ENCODE measurements at places on chromosomes 2 and 18.
A peak's percentile ranks its signal among the peaks of the same experiment; 100 is the strongest.

GRCh38 chr2:237264480-237265219 lies 149.3 kb downstream of the COL6A3 start:
- no peak for DNase-seq

DNA sequence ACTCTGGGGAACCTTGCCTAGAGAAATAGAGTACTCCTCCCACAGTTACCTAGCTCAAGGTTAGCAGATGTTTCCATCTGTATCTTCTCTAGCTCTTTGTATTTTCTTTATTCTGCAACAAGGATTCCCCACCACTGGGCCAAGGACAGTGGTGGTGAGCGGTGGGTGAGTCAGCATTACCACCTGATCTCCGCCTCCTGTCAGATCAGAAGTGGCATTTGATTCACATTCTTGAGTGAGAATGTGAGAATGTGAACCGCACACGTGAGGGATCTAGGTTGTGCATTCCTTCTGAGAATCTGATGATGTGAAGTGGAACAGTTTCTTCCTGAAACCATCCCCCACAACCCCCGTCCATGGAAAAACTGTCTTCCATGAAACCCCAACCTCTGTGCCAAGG lies 9.0 kb downstream of the EPB41L3 start:
- no peak for DNase-seq

DNA sequence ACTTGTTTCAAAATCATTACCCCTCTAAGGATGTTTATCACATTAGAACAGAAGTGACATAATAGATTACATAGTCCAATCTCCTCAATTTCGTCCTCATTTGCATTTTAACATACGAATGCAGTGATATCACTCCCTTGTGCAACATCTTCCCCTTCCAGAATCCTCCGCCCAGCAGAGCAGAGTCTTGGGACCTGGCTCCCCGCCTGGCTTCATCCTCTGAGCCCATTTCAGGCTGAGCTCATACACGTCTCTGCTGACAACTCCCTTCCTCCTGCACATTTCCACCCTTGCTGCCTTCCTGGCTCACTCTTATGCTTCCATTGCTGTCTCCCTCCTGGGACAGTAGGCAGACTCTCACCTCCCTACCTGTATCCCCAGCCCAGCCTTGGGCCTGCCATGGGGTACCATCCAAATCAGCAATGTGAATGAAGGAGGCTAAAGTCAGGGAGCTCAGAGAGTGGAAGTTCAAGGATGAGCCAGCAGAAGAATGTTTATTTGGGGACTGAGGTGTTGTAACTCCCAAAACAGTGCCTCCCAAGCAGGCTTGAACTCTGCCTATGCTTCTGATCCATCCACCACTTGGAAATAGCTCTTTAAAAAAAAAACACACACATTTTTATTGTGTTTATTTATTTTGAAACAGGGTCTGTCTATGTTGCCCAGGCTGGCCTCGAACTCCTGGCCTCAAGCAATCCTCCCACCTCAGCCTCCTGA lies 165.2 kb downstream of the TMEM200C start:
- DNase-seq = no peak

DNA sequence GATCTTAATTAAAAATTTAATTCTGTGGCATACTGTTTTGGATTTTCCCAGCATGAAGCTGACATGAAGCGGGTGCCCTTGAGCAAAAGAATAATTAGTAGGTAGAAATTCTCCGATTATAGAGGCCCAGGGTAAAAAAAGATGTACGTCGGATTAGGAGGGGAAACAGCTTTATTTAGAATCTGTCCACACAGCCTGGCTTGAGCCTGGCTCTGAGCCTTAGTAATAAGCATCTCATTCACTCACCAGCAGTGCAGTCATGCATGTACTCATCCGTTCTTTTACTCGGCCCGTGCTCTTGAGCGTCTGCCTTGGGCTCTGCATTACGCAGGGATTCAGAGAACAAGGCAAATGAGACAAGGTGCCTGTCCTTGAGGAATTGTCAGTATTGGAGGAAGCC lies 219.3 kb downstream of the AGAP1 start:
- DNase-seq = no peak

DNA sequence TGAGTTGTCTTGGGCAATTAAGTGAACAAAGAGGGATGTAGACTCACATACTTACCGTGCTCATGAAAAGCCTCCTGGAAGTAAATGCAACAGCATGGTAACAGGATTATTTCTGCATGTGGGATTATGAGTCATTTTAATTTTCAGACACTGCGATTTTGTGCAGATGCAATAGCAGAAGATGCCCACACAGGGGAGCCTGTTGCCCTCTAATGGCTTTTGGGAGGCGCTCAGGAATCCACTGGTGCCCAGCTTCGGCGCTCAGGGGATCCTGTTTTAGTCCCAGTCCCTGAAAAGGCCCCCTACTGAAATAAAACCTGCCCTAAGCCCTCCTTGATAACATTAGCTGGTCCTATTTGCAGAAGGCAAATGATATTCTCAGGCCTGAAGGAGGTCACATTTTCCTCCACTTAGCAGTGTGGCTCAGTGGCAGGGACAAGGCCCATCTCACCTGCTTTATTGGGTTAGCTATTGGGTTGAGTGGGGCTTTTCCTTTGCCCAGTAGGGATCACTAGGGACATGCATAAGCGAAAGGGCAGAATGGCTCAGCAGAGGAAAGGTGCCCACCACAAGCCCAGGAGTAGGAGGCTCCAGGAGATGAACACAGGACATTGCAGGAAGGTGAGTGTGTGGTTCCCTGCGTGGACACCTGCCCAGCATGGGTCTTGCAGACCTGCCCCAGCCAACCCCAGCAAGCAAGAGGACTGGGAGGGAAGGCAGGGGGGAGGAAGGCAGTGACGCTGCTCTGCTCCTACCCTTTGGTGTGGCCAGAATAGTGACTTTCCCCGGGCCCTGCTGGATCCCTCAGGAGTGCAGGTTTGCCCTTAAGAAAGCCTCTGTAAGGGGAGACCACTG lies 26.5 kb upstream of the KCNS3 start:
- DNase-seq = peak; percentile 42

GRCh38 chr2:164617466-164617865 lies 3.8 kb downstream of the GRB14 start:
- DNase-seq = no peak

GRCh38 chr2:110748489-110748867 lies 16.1 kb downstream of the ACOXL start:
- DNase-seq = peak; percentile 30

- DNase-seq = no peak
These were observed 41.7 kb downstream of the ATOH8 start for GRCh38 chr2:85795331-85796045.

DNA sequence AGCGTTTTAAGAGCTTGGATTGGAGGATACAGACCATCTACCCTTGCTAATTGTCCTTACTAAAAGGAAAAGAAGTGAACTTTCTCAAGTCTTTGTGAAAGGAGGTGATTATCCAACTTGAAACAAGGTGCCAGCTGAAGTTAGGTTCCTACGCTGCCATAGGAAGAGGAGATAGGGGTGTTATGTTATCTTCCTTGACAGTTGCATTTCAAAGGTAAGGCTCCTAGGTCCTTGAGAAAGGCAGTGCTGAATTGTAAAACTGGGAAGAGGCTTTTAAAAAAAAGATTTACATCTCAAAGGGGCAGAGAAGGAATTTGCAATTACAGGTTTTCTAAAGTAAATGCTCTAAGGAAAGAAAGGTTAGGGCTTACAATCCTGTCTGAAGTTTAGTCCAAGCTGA lies 810.2 kb upstream of the LRATD1 start:
- no peak for DNase-seq

DNA sequence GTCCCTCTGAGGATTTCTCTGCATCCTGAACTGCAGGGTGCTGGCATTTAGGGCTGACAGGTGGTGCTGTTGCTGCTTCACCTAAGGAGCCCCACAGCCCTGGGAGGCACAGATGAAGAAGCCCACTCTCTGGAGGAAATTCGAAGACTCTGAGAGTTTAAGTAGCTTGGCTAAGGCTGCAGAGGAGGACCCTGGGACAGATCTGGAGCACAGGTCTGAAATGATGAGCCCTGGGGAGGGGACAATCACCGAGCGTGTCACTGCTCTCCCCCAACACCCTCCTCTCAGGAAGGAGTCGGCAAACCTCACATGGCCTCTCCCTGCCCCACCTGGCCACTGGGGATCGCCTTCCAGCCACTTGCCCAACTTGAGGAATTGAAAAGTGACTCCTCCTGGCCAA lies 18.6 kb downstream of the CYP27C1 start:
- no peak for DNase-seq

DNA sequence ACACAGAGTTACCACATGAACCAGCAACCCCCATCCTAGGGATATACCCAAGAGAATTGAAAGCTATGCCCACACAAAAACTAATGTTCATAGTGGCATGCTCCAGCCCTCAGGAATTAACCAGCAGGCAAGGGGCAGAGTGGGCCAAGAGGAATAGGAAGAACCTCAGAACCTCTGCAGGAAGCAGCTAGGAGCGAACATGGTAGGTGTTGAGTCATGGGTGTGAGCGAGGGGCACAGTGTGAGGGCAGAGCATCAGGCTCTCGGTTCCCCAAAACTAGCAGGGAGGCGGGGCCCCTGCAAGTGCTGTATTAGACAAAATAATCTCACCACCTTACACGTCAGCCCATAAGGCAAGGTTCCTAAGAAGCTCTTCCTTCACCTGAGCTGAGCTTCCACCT lies 5.6 kb upstream of the RUFY4 start:
- no peak for DNase-seq

- DNase-seq = no peak
These were observed 43.4 kb upstream of the ANKRD62 start for GRCh38 chr18:12049978-12050811.

GRCh38 chr2:59798687-59799232 lies 754.7 kb downstream of the BCL11A start:
- DNase-seq = no peak

DNA sequence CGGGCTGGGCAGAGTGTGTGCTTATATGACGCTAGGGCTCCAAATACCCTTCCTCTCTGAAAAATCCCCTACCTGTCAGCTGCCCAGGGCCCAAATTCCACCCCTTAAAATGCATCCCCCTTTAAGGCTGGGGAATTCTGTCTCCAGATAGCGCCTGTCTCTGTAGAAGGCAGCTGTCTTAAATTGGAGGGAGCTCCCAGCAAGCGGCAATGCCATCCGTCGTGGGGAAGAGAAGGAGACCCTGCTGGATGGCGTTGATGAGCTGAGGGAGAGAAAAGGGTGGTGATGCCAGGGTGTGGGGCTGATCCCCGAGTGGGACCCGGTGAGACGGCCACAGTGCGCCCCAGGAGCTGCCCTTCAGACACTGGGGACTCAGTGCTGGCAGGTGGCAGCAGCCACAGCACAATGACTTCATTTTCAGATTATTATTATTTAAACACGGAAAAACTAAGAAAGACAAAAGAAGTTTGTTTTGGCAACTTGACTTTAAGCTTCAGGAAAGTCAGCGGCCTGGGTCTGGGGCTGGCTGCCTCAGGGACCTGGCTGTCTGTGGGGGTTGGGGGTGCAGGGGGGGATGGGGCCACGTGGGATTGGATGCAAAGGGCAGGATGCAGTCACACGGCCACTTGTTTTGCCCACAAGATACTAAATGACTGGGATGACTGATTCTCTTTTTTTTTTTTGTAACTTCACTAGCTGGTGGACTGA lies 152.8 kb downstream of the TFCP2L1 start:
- no peak for DNase-seq

DNA sequence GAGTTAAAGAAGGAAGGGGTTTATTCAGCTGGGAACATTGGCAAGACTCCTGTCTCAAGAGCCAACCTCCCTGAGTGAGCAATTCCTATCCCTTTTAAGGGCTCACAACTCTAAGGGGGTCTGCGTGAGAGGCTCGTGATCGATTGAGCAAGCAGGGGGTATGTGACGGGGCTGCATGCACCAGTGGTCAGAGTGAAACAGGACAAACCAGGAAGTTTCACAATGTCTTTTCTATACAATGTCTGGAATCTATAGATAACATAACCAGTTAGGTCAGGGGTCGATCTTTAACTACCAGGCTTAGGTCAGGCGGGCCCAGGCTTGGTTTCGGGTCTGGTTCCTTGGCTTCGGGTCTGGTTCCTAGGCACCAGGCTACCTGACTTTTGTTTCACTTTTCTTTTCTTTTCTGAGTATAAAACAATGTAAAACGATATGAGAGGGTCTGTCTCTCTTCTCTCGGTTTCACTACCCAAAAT lies 30.1 kb upstream of the LIPG start:
- no peak for DNase-seq
